Stimulated activated CD4-positive, alpha-beta T cell treated with anti-CD3 and anti-CD28 coated beads, Interleukin-15, amount 100 ng/mL, for 24 hours (primary cell): ENCODE measurements at places on chromosomes 7 and 10.

DNA sequence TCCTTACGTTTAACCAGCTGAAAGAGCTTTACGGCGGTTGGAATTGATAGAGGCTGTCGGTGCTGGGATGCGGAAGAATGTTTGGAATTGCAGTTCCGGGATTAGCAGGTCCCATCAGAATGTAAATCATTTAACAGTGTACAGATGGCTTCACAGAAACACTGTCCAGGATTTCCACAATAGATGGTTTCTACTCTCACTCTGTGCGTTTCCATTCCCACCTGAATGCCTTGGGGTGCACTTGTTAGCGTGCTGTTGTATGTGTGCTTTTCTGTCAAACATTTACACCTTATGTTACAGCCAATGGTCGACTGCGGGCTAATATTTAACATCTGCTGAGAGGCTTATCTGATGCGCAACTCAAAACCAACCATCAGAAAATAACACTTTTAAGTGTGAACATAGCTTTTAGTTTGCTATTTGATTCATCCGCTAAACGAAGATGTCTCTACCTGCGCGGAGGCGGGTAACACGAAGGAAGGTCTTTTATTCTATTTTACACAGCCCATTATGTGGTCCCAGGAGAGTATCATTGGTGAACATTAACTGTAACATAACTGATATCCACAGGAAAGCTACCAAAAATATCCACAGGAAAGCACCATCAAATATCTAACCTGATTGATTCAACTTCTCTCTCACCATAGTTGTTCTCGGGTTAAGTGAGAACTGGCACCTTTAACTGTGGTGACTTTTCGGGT, 179.0 kb downstream of the PRPF18 start:
- no peak for DNase-seq

DNA sequence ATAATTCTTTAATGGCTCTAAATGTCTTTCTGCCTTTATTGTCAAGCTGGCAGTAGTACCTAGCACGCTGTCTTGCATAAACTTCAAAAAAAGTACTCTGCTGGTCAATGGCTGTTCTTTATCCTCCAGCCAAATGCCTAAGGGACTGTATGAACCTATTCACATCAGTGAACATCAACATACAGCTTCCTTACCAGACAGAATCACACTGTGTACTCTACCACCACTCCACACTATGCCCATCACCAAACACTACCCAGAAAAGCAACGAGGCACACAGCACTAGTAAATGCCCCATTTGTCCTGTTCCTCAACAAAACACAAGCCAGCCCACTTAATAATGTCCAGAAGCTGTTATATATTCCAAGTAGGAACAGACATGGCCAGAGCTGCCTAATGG, 127.5 kb downstream of the SGMS1 start:
- no peak for DNase-seq

GRCh38 chr10:6591668-6592067, 11.6 kb upstream of the PRKCQ start:
- DNase-seq: no peak

DNA sequence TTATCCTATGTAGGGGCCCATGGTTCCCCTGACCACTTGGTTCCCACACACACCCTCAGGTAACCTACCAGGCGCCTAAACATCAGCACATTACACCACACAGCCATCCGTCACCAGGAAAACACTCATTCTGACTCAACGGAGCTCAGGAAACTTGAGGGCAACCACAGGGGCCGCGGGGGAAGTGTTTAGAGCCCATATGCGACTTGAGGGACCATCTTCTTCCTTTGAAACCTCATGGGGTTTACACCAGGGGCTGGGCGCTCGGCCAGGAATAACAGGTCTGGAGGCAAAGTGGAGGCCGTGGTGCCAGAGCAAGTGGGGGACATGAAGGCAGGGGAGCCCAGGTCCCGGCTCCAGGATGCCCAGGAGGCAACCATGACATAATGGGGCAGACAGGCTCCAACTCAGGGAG, 1.5 kb downstream of the STX1A start:
- peak; percentile 88 for DNase-seq

GRCh38 chr7:128352153-128352537, 8.4 kb upstream of the RBM28 start:
- peak; percentile 57 for DNase-seq

- DNase-seq: no peak
Measured at GRCh38 chr10:49742683-49743463, 19.2 kb downstream of the OGDHL start.

DNA sequence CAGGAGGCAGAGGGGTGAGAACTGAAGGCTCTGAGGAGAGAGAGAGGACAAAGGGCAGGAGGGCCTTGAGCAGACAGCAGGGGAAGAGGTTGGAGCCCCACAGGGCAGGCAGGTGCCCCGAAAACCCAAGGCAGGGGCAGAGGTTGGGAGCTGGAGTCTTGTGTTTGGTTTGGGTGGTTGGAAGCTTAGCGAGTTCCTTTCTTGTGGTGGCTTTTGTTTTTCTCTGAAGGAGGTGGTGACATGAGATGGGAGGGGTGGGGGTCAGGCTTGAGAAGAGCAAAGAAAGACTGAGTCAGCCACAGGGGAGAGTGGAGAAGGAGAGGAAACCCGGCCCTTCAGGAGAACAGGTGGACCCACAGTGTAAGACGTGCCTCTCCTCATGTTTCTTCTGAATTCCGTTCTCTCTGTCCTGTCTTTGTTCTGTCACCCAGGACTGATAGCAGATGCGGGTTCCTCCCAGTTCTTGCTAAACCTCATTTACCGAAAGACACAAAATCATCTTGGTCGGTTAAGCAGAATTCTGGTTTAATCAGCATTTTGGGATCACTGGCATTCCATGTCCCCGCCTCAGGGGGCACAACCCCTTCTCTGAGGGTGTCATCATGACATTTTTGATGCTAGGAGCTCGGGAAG, 95.3 kb downstream of the INSYN2A start:
- DNase-seq: no peak

DNA sequence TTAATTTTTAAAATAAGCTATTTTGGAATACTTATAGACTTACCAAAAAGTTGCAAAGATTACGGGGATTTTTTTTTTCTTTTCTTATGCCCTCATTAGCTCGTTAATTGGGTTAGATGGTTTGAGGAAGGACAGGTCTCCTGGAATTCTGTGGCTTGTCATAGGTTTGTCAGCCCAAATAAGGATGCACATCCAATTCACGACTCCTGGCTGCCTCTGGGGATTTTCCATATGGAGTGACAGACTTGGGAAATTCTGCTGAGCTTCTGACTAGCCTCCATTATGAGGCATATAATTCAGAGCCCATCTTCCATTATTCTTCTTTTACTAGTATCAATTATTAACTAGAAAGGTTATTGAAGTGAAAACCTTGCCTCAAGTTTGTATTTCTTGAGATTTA, 102.1 kb downstream of the AUTS2 start:
- DNase-seq: no peak

GRCh38 chr7:116979430-116979829, 26.1 kb downstream of the ST7 start:
- no peak for DNase-seq

DNA sequence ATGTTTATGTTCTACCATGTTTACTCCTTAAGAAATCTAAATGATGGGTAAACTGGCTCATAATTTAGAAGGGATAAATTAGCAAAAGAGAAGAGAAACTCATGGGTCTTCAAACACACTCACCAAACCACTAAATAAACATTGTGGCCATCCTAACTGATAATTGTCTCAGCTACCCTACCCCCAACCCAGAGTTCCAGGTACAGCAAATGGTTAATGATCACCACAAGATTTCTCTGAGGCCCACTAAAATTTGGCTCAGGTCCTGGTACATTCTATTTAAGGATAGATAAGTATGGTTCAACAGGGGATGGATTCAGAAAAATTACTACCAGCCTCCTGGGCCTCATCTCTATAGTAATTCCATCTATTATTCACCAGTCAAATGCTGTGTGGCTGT, 21.4 kb downstream of the SLC25A13 start:
- no peak for DNase-seq

DNA sequence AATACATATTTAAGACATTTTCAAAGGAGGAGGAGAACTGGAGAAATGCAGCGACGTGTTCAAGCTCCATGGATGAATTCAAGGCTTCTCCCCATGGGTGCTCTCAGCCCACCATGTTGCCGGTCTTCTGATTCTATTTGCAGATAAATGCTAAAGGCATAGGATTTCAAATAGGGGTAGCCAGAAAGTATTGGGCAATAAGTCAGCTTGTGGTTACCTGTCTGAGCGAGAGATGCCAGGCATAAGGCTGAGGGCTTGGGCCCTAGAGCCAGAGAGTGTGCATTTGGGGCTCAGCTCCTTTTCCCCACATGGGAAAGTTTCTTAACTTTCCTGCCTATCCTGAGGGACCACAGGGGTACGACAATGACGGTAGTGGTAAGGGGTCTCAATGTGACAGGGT, 180.0 kb downstream of the PARD3 start:
- no peak for DNase-seq

DNA sequence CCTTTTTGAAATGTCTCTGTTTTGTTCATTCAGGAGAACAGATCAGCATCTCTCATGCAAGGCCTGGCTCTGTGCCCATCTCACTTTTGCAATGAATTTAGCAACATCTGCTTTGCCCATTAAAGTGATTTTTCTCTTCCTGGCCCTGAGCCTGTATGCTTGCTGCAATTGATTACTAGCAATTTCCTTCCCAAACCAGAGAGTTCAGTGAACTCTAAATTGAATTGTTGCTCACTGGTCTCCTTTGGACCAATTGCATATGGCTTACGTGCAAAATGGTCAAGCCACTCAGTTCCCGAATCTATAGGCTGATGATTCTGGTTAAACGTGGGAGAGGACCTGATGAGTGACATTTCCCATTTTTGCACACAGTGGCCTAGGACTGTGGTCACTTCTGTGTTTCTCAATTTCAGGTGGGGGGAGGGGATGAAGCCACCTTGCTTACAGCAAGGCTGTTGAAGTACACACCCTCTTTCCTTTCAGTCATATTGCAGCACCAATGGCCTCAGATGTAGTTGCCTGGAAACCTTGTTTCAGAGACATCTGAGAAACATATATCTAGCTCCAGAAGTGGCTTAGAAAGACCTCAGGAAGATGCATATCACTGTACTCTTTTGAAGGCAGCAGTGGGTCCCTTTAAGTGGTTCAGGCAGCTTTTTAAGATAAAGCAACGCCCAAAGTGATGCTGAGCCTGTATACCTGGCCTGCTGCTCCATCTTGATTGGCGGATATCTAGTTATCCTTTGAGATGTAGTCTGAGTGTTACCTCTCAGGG, 201.4 kb downstream of the PTEN start:
- peak; percentile 39 for DNase-seq

GRCh38 chr7:103824251-103824650, 165.2 kb downstream of the RELN start:
- no peak for DNase-seq

GRCh38 chr7:76252021-76252420, 50.3 kb downstream of the SRRM3 start:
- DNase-seq: no peak

DNA sequence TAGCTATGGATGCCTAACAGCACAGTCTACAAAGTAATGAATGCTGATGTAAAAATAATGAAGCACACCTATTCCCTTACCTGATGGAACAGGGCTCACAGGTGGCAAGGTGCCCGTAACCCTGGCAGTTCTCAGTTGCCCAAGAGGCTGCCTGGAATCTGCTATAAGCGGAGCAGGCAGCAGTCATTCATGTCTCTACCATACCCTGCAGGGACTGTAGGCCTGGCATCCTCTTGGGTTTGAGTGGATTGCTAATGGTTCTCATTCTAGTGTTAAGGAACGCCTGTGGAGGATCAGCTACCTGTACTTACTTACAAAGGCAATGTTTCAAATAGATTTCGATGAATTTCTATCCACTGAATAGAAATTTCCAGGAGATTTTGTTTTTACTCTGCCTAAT, 38.4 kb downstream of the BAIAP2L1 start:
- DNase-seq: no peak

DNA sequence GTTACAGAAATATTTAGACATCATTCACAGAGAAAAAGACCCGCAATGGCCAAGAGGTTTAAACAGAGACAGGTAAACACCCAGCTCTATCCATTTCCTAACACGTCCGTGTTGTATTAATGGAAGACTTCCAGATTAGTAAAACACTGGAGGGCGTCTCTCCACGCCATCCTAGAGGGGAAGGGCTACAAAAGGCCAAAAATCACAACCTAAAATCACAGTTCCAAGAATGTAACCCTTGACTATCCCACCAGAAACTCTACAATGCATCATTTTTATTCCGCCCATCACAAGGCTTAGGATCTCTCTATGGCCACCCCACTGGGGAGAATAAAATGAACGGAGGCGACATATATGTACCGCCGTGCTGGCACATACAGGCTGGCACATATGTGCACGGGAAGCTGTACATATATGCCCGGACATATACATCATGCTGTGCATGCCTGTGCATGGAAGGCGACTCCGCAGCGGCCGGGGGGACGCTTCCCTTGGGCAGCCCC, 734 bp downstream of the PCLO start:
- DNase-seq: no peak

GRCh38 chr7:100019908-100020307, 4.5 kb downstream of the ZKSCAN1 start:
- no peak for DNase-seq

DNA sequence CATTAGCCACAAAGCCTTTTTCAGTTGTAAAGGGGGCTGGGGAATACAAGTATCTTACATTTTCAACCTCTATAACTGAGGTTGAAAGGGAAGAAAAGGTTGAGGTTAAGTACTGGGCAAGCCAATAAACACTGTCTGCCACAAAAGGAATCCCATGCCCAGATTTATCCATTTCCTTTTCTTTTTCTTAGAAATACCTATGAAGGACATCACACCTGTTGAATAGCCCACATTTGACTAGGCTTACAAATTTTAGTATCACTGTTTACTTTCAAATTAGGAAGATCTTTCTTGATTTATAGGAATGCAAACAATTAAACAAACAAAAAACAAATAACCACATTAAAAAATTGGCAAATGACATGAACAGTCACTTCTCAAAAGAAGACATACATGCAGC, 81.0 kb upstream of the CAV2 start:
- no peak for DNase-seq

DNA sequence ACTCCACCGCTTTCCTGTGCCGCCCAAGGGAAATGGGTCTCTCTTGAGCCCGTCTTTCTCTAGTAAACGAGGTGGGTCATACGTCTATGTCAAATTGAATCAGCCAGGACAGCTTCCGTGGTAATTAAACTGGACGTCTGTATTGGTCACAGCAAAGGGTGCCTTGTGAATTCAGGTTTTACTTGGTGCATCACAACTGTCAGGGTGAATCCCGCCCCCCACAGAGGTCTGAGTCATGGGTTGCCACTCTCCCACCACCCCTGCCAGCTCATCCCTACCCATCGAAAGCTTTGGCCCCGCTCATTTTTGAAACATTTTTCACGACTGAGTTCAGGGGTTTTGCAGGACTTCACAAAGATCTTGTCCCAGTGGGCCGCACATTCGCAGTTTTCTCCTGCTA, 8.0 kb upstream of the SP8 start:
- no peak for DNase-seq

DNA sequence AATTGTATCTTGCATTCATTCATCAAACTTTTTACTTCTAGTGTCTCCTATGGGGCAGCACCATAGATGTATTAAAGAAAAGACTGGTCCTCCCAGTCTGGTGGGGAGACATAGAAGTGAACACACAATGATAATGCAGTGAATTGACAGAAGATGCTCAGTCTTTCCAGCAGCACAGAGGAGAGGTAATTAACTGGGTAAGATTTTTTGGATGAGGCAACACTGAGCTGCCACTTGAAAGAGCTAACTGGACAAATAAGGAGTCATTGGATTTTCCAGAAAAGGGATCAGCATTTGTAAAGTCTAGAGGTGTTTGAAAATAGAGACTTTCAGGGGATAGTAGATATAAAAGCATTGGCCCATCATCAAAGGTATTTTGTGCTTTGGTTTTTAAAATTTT, 7.2 kb upstream of the ITPRIP start:
- DNase-seq: no peak
